Fibroblast of lung (primary cell): ENCODE measurements at places on chromosomes 11 and 22. TPM values are rescaled to one million over a fixed set of nuclear protein-coding genes. Genes with fewer than 3 reads are reported as not detected.

Gene OR52I2
- total RNA-seq = not detected in 2 replicates

Gene APOL6
- 50.3 and 58.3 TPM in 2 replicates for total RNA-seq

Gene OR5T2
- not detected in 2 replicates for total RNA-seq

Gene OR52J3
- total RNA-seq = not detected in 2 replicates

Gene C22orf23
- 0.17 and 0.26 TPM in 2 replicates for total RNA-seq

Gene CRYBB2
- total RNA-seq = not detected in 2 replicates

Gene SYT7
- 9.2 and 25.9 TPM in 2 replicates for total RNA-seq

Gene PRODH
- 0.26 TPM in 1 of 2 replicates, not detected in the other for total RNA-seq

Gene POTEH
- total RNA-seq = not detected in 2 replicates

Gene SHANK3
- 0.26 and 0.33 TPM in 2 replicates for total RNA-seq

Gene FGF3
- not detected in 2 replicates for total RNA-seq

Gene TEX54
- not detected in 2 replicates for total RNA-seq

Gene VSIG10L2
- total RNA-seq = not detected in 2 replicates

Gene EMID1
- total RNA-seq = 0.50 and 2.8 TPM in 2 replicates

Gene ADM
- 490 and 1,010 TPM in 2 replicates for total RNA-seq

Gene RFPL1
- not detected in 2 replicates for total RNA-seq

Gene CLMP
- total RNA-seq = 84.5 and 107 TPM in 2 replicates

Gene PMM1
- total RNA-seq = 26.2 and 32.4 TPM in 2 replicates
